ENCODE measurements at places on chromosomes 12 and 14.

GRCh38 chr12:8615206-8615605, 2.5 kb upstream of the AICDA start:
- no peaks in the 10 kb centered on the region for H3K36me3 ChIP-seq
- H3K4me3 ChIP-seq = no peak overlapping the region
- no peak for DNase-seq
- no peaks in the 10 kb centered on the region for H3K4me1 ChIP-seq

GRCh38 chr12:100163416-100164152, 20.9 kb upstream of the BLTP3B start:
- peaks cover 13% of the 10 kb centered on the region for H3K4me1 ChIP-seq
- H3K4me3 ChIP-seq = no peak overlapping the region
- peaks cover 12% of the 10 kb centered on the region for H3K36me3 ChIP-seq
- H3K27me3 ChIP-seq = no peaks in the 10 kb centered on the region
- peak; percentile 81 for DNase-seq

GRCh38 chr12:43638806-43639205, 86.8 kb upstream of the ADAMTS20 start:
- H3K4me3 ChIP-seq = no peak overlapping the region
- DNase-seq = no peak
- H3K36me3 ChIP-seq = no peaks in the 10 kb centered on the region
- no peaks in the 10 kb centered on the region for H3K27me3 ChIP-seq
- H3K27ac ChIP-seq = no peak overlapping the region

DNA sequence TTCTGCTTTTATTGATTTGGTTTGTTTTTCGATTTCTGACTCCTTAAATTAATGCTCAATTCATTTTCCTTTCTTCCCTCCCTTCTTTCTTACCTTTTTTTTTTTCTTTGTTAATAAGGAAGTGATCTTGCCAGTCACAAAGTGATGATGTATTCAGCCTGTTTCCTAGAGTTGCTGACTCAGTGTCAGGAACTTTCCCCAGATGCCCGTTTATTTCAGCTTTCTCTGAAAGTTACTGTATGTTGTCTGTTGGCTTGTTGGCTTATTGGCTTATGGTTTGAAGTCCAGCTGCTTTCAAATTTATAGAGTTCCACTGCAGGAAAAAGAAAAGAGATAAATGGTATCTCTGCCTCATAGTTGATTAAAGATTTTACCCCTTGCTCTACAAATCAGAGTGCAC, 12.4 kb upstream of the SLC6A15 start:
- no peaks in the 10 kb centered on the region for H3K27me3 ChIP-seq
- DNase-seq = no peak
- H3K4me1 ChIP-seq = no peaks in the 10 kb centered on the region
- H3K36me3 ChIP-seq = no peaks in the 10 kb centered on the region
- no peak overlapping the region for H3K27ac ChIP-seq
- H3K4me3 ChIP-seq = no peak overlapping the region

GRCh38 chr14:101588990-101589389, 27.7 kb downstream of the DIO3 start:
- H3K36me3 ChIP-seq = no peaks in the 10 kb centered on the region
- no peak overlapping the region for H3K4me3 ChIP-seq
- no peak overlapping the region for H3K27ac ChIP-seq
- H3K4me1 ChIP-seq = no peaks in the 10 kb centered on the region
- DNase-seq = no peak
- H3K27me3 ChIP-seq = no peaks in the 10 kb centered on the region

GRCh38 chr12:117749431-117749830, 219.4 kb downstream of the KSR2 start:
- H3K4me3 ChIP-seq = no peak overlapping the region
- no peaks in the 10 kb centered on the region for H3K36me3 ChIP-seq
- H3K27ac ChIP-seq = no peak overlapping the region
- H3K4me1 ChIP-seq = no peaks in the 10 kb centered on the region

DNA sequence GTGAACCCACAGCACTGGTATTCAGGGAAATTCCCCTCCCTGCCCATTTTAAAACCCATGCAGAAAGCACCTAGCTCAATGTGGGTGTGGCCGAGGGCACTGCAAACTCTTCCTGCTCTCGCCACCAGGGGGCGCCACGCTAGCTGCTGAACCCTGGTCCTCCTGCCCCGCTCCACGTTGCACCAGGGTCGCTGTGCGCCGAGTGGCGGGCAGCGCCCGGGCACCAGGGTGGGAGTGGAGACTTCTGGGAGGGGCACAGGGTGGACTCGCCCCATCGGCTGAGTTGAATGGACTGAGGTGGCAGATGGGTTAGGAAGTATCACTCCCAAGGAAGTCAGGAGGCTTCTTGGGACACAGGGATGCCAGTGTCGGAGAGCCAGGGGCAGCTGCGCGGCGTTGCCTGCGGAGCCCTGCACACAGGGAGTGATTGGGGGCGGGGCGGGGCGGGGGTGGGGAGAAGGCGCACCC, 48.1 kb upstream of the BCL11B start:
- H3K4me1 ChIP-seq = no peaks in the 10 kb centered on the region

DNA sequence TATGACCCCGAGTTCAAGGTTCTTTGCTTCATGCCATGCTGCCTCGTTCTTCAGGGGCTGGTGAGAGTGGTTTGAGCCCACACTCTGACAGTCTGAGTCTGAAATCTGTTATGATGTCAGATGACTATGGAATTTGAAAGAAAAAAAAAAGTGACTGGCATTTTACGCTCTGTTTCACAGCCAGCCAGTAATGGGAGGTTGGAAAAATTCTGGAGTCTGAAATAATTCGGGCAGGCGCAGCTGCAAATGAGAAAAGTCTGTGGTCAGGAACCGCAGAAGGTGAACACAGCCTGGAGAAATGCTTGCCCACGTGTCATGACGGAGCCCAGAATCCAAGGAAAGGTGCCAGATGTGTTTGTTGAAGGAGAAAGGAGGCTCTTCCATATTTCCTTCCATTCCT, 269.8 kb upstream of the PWP1 start:
- H3K36me3 ChIP-seq = no peaks in the 10 kb centered on the region
- H3K4me3 ChIP-seq = no peak overlapping the region
- no peaks in the 10 kb centered on the region for H3K27me3 ChIP-seq
- H3K4me1 ChIP-seq = no peaks in the 10 kb centered on the region
- no peak overlapping the region for H3K27ac ChIP-seq

DNA sequence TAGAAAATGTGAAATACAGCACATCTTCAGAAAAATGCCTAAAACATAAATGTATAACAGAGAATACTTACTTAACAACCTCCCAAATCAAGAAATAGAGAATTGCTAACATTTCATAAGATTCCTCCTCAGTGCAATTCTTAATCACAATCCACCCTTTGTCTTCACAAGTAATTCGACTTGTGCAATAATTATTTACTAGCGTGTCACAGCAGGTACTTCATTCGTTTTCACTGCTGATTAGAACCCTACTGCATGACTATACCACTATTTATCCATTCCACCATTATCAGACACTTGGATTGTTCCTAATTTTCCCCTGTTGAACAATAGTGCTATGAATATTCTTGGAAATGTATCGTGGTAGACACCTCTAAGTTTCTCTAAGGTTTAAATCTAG, 64.9 kb upstream of the BBS10 start:
- H3K36me3 ChIP-seq = no peaks in the 10 kb centered on the region
- H3K27ac ChIP-seq = no peak overlapping the region
- no peaks in the 10 kb centered on the region for H3K4me1 ChIP-seq
- no peak overlapping the region for H3K4me3 ChIP-seq
- no peaks in the 10 kb centered on the region for H3K27me3 ChIP-seq

GRCh38 chr12:130367003-130367402, 29.3 kb downstream of the PIWIL1 start:
- no peak for DNase-seq
- no peaks in the 10 kb centered on the region for H3K4me1 ChIP-seq
- no peaks in the 10 kb centered on the region for H3K36me3 ChIP-seq
- H3K27me3 ChIP-seq = peaks cover 7% of the 10 kb centered on the region
- no peak overlapping the region for H3K4me3 ChIP-seq

DNA sequence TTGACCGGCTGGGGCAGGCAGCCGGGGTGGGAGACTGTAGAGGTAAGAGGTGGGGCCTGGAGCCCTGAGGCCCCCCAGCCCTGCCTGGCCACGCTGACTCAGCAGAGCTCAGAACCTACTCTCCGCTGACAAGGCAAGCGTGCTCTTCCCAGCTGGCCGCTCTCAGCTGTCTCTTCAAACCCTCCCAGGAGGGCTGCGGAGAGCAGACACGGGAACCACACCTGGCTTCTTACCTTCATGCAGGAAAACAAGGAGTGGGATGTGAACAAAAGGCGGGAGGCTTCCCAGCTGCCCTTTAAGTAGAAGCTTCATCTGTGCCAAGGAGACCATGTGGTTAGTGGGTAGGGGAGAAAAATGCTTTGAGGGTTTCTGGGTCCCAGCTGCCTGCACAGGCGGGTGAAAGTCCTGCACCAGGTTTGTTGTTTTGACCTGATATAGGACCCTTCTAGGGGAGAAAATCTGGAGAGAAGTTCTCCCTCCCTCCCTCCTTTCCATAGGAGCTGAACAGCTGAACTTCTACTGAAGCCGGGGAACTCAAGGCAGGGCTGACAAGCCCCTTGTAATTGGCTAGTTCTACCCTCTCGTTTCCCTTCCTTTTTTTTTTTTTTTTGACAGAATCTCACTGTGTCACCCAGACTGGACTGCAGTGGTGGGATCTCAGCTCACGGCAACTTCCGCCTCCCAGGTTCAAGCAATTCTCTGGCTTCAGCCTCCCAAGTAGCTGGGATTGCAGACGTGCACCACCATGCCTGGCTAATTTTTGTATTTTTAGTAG, 12.8 kb upstream of the TESC start:
- H3K4me1 ChIP-seq = peaks cover 15% of the 10 kb centered on the region
- no peaks in the 10 kb centered on the region for H3K27me3 ChIP-seq
- peak; percentile 30 for DNase-seq
- H3K4me3 ChIP-seq = no peak overlapping the region

DNA sequence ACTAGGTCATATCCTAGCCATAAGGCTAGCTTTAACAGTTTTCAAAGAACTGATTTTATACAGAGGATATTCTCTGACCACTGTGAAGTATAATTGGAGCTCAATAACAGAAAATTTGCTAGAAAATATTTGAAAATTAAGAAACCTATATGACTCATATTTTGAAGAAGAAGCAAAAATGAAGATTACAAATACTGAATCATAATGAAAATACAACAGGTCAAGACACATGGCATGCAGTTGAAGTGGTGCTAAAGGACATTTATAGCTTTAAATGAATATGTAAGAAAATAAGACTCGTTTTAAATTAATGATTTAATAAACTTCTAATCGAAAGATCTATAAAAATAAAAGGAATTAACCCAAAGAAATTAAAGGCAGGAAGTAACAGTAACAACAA, 1234.6 kb downstream of the SLC16A7 start:
- H3K4me3 ChIP-seq = no peak overlapping the region
- no peaks in the 10 kb centered on the region for H3K27me3 ChIP-seq
- no peaks in the 10 kb centered on the region for H3K4me1 ChIP-seq
- H3K27ac ChIP-seq = no peak overlapping the region

DNA sequence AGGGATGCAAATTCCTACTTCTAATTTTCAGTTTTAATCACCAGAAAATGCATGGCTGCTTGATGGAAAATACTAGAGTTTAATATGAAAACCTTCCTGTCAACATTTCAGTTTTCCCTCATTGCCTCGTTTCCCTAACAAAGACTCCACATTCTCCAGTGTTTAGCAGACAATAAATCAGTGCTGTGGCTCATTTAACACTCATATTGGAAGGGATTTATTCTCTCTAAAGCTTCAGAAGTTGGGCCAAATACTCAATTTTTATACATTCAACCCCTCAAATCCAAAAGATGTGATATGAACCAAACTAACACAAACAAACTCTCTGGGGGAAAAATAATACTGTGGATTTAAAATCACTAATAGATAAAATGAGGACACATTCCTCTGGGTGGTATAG, 482.5 kb downstream of the FLRT2 start:
- H3K27ac ChIP-seq = no peak overlapping the region
- no peaks in the 10 kb centered on the region for H3K27me3 ChIP-seq
- H3K36me3 ChIP-seq = no peaks in the 10 kb centered on the region
- H3K4me3 ChIP-seq = no peak overlapping the region
- no peaks in the 10 kb centered on the region for H3K4me1 ChIP-seq
- no peak for DNase-seq

DNA sequence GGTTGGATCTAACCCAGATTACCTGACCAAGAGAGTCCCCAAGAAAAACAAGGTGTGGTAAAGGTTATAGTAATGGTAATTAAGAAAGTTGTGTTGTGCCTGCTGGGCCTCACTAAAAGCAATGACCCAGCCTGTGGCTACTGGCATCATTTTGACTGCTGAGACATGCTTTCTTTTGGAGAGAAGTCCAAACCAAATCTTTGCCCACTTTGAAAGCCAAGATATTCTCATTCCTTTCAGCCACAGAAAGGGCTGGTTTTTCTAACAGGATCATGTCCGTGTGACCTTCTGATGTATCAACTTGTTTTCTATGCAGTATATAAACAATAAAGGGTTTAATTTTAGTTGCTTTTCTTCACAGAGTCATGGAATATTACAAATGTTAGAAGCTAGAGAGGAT, 388.6 kb downstream of the RAD51B start:
- no peaks in the 10 kb centered on the region for H3K27me3 ChIP-seq
- DNase-seq = no peak
- H3K4me3 ChIP-seq = no peak overlapping the region
- H3K27ac ChIP-seq = no peak overlapping the region
- H3K4me1 ChIP-seq = peaks cover 26% of the 10 kb centered on the region

GRCh38 chr12:26402648-26403047, 207.3 kb downstream of the SSPN start:
- no peak overlapping the region for H3K27ac ChIP-seq
- no peak for DNase-seq
- H3K4me3 ChIP-seq = no peak overlapping the region

DNA sequence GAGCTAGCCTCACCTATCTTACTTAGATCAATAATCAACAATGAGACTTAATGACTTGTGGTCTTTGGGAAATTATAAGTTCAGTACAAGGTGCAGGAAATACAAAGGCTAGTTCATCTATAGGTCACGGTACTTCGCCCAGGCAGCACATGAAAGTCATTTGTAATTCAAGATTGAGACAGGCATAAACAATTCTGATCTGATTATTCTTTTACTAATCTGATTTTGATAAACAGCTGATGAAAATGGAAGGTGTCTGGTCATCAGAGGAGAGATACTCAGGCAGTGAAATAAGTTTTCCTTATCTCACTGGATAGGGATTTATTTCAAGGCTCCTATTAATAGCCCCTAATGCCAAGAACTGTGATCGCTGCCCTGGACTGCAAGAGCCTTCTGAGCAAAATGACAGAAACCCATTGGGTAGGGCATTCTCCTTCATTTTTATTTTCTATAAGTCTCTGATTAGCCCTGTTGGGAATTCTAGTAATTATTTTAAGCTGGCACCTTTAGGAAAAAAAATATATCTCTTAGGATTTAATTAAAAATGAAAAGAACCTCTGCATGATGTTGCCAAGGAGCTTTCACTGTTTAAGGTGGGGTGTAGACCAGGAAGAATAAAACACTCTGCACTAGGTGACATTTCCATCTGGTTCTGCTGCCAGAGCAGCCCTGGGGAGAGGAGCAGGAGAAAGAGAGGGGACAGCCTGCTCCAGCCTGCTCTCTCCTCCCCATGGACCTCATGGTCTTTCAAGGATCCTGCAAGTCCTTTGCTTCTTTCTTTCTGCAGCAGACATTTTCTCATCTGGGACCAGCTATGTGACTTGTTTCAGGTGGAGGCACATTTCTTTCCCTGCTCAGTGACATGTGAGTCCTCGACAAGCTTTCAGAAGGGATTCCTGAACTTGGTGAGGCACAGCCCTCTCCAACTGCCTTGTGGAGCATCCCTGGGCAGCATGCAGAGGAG, 44.8 kb downstream of the SSPN start:
- H3K36me3 ChIP-seq = no peaks in the 10 kb centered on the region
- no peak overlapping the region for H3K27ac ChIP-seq
- H3K4me1 ChIP-seq = no peaks in the 10 kb centered on the region
- H3K4me3 ChIP-seq = no peak overlapping the region
- H3K27me3 ChIP-seq = peaks cover 16% of the 10 kb centered on the region

All from DND-41 (cell line).